Astrocyte of the hippocampus (primary cell): ENCODE measurements at places on chromosomes 1 and 21.

DNA sequence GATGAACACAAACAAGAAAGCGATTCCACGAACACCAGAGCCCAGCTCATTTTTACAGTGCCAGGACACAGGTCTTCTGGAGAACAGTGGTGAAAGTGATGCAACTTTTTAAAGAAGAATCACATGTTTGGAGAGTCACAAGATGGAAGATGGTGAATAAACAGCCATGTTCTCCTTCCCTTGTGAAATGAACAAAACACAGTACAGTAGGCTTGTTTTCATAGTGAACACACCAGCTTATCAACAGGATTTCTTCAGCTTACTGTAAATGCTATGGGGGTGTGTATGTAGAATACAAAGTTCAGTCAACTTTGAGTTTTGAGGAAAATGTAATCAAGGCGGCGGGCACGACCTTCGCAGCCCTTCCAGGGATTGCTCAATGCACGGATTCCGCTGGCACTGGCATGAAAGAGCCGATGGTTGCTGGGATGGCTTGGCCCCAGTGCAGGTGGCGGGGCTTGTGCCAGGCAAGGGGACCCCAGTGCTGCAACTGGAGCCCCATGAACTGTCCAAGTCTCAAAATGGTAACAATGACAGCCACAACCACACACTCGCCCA is 9.7 kb downstream of the TMPRSS3 start:
- no peak for DNase-seq

DNA sequence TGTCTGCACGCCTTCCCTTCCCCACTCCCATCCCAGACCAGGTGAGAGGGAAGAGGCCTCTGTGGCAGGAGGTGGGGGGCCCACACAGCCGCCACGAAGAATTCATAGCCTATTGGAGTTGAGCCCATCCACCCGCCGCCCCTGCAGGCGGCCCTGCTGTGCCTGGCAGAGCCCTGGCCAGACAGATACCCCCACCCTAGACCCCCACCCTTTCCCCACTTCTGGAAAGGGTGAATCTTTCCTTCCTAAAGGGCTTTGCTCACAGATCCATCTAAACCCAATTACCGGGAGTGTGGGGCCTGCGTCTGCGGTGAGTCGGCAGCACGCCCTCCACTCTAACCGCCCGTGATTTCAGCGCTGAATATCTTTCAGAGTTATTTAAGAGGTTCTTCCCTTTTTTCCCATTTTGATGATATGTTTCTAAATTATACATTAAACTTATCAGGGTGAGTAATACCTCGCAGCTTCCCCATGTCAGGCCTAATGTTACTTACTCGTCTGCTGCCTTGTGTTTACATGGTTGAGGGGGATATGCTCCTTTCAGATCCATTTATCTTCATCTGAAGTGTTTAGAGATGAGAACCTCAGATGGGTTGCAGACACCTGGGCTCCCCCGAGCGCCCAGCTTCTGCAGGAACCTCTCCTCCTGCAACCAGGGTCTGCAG is 183.9 kb upstream of the VAMP3 start:
- no peak for DNase-seq

- DNase-seq: no peak
These were observed 358.6 kb upstream of the LYPLAL1 start for GRCh38 chr1:218815076-218815475.

- DNase-seq: no peak
These were observed 12.5 kb downstream of the GPR137B start for GRCh38 chr1:236154671-236155398.

- no peak for DNase-seq
These were observed 41.2 kb downstream of the TDRD5 start for GRCh38 chr1:179632868-179633267.

- DNase-seq: no peak
These were observed 2.3 kb downstream of the RHOU start for GRCh38 chr1:228737601-228738041.

DNA sequence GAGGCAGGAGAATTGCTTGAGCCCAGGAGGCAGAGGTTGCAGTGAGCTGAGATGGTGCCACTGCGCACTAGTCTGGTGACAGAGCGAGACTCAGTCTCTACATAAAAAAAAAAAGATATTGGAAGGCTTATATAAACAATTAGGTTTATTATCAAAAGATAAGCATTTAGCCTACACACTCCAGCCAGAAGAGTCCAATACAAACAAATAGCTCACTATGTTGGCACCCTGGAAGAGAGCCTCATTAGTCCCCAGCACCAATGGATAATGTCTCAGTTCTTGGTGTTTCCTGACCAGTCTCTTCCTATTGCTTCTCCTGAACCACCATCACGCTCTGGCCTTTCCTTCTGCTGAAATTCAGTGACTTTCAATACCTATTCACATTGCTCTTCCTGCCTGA is 48.6 kb upstream of the ATP1A1 start:
- DNase-seq: no peak

DNA sequence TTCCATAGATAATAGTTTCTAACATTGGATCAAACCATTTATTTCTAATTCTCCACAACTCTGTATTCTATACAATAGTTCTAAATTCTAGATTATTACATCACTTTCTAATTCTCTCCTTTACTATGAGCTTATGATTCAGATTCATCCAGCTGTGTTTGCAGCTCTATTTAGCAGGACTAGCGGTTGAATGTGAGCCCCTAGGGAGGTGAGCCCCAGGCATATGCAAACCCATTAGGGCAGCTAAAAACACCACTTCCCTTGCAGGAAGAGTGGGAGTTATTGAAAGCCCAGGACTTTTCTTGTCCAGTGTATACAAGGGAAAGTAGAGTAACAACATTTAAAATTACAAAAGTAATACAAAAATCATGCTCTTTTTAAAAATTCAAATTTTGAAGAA is 56.9 kb downstream of the KRTAP19-8 start:
- no peak for DNase-seq

DNA sequence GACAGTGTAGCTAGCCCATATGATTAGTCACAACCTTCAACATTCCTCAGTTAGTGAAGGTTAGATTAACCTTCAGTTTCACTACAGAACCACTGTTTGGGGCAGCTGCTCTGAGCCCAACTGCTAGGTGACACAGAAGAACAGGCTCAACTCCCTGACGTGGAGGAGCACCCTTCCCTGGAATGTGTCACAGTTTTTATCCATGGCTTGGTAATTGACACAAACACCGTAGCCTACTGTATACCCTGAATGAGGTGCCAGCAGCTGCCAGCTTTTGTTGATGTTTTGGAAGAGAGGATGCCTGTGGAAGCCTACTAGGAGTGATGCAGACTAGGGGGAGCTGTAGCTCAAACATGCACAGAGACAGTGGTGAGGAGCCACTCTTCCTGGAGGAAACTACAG is 56.6 kb upstream of the CR2 start:
- peak; percentile 3 for DNase-seq

DNA sequence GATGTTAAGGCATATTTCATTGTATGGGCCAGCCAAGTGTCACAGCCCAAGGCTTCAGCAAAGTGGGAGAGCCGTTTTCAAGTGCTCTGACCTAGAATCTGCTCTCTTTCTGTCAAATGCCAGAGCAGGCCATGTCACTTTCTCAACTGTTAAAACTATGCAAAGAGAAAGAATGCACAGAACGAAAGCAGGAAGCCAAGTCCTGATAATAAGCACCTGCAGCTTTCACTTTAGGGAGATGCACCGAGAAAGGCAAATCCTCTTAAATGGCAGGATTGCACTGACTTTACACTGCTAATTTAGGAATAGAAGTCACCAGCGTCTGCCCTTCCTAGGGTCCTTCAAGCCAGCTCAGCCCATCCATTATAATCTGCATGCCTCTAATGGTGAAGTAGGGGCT is 49.2 kb upstream of the NTPCR start:
- no peak for DNase-seq

GRCh38 chr1:23791516-23792047 is 637 bp downstream of the LYPLA2 start:
- peak; percentile 63 for DNase-seq

- no peak for DNase-seq
These were observed 39.7 kb downstream of the AZIN2 start for GRCh38 chr1:33120436-33121231.

DNA sequence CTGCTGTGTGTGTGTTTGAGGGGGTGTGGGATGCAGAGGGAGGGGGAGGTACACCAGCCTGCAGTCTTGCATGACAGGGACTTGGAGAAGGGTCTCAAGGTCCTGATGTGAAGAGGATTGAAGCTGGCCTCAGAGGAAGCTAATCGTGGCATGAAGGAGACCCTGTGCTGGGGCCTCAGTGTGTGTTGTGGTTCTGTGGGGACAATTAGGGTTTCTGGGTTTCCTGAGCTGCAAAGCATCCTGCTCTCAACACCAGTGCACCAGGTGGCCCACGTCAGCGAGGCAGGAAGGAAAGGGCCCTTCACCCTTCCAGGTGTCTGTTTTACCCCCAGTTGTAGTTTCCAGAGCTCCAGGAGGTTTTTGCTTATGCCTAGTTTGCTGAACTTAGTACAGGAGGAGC is 52.8 kb downstream of the TENT5C start:
- DNase-seq: no peak

GRCh38 chr1:203492082-203492747 is 1.7 kb upstream of the OPTC start:
- DNase-seq: no peak

DNA sequence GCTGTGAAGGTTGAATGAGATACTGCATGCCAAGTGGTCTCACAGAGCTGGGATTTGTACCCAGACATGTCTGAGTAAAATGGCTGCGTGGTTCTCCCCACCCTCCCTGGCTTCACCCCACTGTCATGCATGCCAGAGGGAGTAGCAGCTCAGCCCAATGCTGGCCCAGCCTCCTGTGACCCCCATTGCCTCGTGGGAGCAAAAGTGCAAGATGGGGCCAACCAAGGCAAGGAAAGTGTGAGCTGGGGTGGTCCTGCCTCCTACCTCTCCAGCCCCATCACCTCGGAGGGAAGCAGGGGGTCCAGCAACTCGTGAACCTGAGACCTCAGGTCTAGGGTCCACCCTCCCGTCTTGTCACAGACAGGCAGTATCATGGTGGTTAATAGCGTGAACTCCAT is 209.8 kb upstream of the GRIK3 start:
- no peak for DNase-seq

DNA sequence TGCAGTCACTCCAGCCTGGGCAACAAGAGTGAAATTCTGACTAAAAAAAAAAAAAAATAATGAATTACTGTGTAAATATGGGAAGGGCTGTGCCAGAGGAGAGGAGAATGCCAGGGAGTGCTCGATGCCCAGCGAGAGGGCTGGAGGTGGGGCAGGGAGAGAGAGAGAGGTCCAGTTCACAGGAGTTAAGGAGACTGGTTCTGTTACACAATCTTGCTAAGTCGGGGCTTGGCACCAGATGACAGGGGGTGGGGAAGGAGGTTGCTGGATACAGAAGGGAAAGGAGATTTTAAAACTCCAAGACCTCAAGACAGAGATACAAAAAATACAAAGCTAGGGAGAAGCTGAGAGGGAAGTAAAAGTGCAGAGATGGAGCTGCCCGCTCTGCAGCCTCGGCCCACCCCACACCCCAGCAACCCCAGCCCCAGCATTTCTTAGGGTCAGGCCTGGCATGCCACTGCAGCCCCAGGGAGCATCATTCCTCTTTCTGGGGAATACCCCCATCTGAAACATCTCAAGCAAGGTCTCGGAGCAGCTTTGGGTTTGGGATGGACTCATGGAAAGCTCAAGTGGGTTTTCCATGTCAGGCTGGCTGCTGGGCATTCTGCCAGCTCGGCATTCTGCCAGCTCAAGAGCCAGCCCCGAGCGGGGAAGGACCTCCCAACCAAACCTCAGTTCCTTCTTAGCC is 991 bp downstream of the SELENBP1 start:
- DNase-seq: peak; percentile 74

- no peak for DNase-seq
These were observed 135.0 kb downstream of the SYT14 start for GRCh38 chr1:210072896-210073504.

DNA sequence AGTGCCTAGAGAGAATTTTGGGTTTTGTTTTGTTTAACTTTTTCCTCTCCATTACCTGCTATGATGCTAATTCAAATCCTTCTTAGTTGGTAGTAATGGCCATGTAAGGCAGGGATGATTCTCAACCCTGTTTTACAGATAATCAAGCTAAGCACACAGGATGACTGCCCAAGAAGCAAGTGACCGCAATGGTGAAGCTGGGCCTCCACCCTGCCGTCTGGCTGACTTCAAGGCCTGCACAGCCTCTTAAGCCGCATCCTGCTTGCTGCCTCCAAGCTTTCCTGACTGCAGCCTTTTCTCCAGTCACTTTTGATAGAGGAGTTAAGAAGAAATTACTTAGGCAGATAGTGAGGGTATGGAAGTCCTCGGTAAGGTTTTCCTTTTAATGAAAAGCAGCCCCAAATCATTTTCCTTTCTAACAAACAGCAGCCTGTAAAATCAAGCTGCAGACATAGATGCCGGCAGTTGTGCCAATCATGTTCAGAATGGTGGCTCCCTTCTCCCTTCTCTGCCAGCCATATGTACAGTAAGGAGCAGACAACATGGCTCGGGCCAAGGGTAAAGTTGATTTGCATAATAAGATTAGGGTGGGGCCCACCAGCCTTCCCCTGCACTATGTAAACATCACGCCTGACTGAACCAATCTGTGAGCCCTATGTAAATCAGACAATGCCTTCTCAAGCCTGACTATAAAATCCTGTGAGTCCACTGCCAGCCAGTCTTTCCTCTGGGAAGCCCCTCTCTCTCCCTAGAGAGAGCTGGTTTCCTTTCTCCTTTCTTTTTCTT is 8.8 kb upstream of the CTBS start:
- DNase-seq: peak; percentile 51

DNA sequence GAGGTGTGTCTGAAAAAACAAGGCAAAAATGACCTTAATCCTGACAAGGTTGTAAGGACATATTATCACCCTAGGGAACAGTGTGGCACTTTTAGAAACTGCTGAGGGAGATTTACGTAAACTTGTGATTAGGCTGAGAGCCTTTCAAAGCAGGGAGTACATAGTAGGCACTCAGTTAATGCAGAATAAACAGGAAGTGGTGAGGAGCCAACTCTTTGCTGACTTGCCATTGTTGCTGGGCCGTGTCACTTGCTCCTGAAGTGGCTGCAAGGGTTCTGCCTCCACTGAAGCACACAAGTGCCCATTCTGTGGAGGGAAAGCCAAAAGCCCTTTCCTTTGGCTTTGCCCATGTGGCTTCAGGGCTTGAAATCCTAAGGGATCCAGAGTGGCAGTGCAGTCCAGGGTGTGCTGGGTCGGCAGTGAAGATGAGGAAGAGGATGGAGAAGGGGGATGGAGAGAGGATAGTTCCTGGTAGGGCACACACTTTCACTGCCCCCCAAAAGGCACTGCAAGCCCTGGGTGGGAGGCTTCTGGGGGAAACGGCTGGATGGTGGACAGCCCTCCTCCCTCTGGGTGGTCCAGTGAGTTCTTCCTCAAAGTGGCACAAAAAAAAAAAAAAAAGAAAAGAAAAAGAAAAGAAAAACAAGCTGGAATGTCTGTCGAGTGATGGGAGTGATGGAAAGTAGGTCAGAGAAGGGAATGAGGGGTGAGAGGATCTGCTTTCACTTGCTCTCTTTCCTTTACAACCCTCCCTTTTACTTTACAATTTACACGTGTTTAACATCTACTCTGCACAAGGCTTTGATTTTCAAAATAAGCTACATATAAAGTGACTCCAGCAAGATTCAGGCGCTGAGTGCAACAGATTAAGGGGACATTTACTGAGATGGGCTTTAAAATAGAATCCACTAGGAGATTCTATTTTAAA is 13.7 kb upstream of the RHEX start:
- no peak for DNase-seq
